ENCODE measurements at places on chromosomes 1 and 21.

DNA sequence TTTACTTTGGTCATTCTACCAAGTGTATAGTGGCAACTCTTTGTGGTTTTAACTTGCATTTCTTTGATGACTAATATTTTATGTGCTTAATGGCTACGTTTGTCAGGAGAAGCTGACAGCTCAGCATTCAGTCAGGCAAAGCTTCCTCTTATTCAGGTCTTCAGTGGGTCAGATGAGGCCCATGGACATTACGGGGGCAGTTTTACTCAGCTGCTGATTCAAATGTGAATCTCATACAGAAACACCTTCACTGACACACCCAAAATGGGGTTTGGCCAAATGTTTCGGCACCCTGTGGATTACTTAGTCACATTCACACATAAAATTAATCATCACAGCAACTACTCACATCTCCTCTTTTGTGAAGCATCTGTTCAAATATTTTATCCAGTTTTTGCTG, 104.9 kb upstream of the PLD5 start:
- no peak for DNase-seq

- no peak for DNase-seq
Observed at GRCh38 chr1:20366463-20367115, 75.9 kb downstream of the VWA5B1 start.

DNA sequence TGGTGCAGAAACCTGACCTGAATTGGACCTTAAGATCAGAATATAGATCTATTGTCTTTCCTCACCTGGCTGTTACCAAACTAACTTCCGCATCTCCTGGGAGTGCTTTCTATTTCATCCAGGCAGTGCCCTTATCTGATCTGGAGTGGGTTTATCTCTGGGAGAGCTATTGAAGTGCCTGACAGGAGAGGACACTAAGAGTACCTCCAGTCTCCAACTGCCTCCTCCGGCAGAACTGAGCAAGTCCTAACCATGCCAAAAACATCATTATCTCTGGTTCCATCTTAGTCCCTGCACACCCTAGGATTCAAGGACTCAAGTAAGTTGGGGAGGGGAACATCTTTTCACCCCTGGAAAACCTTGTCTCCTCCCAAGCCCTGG, 12.4 kb upstream of the KCNJ15 start:
- DNase-seq: peak; percentile 75

DNA sequence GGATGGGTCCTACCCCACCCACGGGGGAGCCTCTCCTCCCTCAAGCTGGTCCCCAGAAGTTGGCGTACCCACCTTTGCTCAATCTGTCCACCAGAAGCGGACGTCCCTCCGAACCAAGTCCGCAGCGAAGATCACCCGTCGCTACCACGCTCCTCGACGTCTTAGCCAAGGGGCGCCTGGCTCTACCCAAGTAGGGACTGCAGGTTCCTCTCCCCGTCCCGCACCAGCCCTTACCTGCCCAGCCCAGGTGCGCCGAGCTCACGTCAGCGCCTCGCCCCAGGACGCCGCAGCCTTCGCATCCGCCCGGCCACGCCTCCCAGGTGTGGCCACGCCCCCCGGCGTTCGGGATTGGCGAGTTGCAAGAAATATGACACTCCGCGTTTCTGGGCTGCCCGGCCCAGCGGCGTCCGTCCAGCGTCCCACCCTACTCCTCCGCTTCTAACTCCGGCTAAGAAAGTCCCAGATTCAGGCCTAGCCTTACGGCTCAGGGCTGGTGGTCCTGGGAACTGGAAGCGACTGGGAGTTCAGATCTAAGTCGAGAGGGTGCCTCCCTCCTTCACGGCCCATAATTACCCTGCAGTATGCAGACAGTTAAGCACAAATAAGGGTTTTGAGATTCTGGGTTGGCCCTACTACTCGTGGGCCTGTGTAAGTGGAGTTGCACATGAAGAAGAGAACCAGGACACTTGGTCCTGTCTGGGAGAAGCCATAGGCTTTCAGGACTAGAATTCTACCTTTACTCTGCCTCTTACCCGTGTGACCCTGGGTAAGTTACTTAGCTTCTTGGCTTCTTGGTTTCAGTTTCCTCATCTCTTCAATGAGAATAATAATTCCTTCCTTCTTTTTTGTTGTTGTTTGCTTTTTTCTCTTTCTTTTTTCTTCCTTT, at the start of gene IRF6:
Gene IRF6, minus strand, starts transcription at position 268 of the 886 bp plus-strand sequence. CDS start 4,729 bp downstream, outside the sequence.
- DNase-seq: peak; percentile 71

DNA sequence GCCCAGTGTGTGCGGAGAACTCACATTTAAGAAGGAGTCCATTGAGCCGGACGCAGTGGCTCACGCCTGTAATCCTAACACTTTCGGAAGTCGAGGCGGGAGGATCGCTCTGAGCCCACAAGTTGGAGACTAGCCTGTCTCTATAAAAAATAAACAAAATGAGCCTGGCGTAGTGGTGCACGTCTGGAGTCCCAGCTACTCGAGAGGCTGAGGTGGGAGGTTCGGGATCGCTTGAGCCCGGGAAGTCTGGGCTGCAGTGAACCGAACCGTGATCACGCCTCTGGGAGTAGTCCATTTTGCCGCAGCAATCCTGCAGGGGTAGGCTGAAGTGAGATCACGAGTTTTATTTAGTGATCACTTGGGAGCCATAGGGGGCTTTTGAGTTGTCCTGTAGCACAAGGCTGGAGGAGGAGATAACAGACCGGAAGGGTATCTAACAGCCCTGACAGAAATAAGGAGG, 497 bp upstream of the FUCA1 start:
- peak; percentile 51 for DNase-seq

DNA sequence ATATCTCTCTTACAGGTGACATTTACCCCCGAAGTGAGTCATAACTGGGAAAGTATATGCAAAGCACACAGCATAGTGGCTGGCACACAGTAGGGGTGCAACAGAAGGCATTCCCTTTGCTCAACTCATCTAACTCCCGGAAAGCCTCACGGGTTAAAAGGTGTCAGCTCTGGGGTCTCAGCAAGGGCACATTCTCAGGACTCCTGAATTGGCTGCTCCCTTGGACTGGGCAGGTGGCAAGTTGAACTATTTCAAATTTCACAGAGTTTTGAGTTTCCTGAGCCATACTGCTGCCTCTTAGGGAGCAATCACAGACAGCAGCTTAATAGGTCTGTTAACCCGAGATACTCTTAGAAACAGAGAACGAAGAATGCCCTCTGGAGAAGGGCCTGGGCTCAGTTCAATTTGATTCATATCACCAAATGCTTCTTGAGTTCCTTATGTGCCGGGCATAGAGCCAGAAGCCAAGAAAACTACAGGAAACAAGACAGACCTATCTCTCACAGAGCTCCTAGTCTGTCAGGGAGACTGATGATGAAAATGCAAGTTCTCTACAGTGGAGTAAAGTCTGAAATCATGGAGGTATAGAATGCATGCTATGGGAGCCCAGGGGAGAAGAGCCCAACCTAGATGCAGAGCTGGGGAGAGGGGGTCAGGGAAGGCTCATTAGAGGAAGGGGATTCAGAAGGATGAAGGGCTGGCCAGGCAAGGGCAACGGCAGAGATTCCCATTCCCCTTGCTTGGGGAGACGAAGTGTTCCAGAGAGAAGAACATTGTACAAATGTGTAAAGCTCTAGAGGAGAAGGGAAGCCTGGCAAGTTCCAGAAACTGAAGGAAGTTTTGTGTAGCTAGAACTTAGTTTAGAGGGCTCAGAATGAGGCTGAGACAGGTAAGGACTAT, 143.9 kb upstream of the HMGB4 start:
- peak; percentile 61 for DNase-seq

GRCh38 chr21:35232545-35233176, 183.6 kb upstream of the RUNX1 start:
- DNase-seq: peak; percentile 94

- no peak for DNase-seq
Observed at GRCh38 chr21:46021978-46022544, 40.5 kb downstream of the COL6A1 start.

GRCh38 chr1:65258106-65258505, 51.2 kb upstream of the DNAJC6 start:
- no peak for DNase-seq

DNA sequence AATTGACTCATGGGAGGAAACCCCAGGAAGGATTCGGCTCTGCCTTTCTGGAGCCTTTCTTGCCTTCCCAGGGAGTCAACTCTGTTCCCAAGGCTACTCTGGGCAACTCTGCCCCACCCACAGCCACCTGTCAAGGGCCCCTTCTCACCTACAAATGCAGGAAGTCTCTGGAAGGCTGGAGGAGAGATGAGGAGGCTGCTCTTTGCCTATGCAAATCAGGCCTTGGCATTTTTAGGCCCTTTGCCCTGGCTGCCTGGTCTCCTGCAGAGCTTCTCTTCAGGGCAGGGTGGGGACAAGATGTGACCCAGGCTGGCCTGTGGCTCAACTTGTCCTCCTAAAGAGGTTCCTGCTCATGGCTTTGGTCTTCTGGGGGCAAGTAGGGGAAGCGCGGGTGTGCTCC, 5.4 kb downstream of the SLC6A9 start:
- no peak for DNase-seq

- DNase-seq: no peak
Observed at GRCh38 chr1:226425431-226426031, 17.6 kb upstream of the PARP1 start.

GRCh38 chr1:65691972-65692371, 100.7 kb upstream of the PDE4B start:
- no peak for DNase-seq

GRCh38 chr1:37448691-37449417, 25.5 kb upstream of the ZC3H12A start:
- DNase-seq: peak; percentile 68
